ENCODE measurements at places on chromosomes 12 and 14. TPM values are rescaled to one million over a fixed set of nuclear protein-coding genes. Genes with fewer than 3 reads are reported as not detected.

GRCh38 chr12:121812320-121812871 is 8.6 kb downstream of the SETD1B start:
- no peak for DNase-seq

FOXA1 gene
- total RNA-seq, result 8.2 TPM

TAS2R7 gene
- total RNA-seq, result not detected

DNA sequence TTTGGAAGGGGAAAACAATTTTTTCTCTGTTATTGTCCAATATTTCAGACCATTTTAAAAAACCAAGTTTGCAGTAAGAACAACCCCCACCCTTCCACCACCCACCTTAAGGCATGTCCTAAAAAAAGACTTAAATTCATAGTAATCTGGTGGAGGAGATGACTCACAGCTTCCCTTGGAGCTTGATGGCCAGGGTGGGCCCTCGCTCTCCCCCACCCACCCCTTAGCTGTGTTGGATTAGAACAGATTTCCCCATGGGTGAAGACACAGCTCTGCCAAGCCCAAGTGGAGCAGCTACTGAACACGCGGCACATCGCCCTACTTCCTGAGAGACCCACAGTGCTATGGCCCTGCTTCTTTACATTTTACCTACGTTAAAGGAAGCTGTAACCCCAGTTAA is 140.3 kb downstream of the GCH1 start:
- DNase-seq, result no peak

- DNase-seq, result no peak
These were observed 246.0 kb upstream of the DAAM1 start for GRCh38 chr14:58942516-58942915.

GRCh38 chr12:15253990-15254389 is 32.8 kb upstream of the RERG start:
- no peak for DNase-seq

- DNase-seq, result no peak
These were observed 48.7 kb downstream of the PSMA6 start for GRCh38 chr14:35340616-35341453.

DNA sequence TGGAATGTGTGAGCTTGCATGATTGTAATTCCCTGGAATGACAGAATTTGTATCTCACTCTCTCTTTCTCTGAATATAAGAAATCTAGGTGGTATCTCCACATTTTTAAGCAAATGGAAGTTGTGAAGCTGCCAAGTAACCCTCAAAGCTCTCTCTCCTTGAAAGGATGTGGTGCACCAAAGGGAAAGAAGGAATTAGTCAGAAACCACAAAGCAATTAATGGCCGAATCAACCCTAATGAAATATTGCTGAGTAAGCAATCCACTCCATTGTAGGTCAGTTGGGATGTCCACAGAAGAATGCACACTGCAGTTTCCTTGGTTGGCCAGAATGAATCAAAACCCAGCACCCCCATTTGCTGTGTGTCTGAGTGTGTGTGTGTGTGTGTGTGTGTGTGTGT is 153.5 kb downstream of the KCNA5 start:
- peak; percentile 76 for DNase-seq

DNA sequence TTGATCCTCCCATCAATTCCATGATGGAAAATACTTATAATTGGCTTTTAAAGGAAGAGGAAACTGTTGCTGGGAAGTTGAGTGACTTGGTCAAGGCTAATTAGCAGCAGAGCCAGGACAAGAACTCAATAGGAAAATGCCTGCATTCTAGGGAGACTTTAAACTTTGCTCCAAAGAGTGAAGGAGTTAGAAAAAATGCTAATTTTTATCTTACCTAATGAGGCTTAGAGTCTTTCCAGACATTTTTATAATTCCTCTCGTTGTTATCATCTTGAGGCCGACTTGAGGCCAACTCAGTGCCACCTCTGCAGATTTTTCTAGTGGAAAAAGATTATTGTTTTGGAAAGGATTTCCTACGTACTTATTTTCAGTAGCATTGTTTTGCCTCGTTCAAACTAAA is 344.6 kb downstream of the ETNK1 start:
- DNase-seq, result no peak

GRCh38 chr14:61219673-61220072 is 61.5 kb downstream of the TMEM30B start:
- DNase-seq, result no peak
